ENCODE measurements at places on chromosomes 7 and 10.

DNA sequence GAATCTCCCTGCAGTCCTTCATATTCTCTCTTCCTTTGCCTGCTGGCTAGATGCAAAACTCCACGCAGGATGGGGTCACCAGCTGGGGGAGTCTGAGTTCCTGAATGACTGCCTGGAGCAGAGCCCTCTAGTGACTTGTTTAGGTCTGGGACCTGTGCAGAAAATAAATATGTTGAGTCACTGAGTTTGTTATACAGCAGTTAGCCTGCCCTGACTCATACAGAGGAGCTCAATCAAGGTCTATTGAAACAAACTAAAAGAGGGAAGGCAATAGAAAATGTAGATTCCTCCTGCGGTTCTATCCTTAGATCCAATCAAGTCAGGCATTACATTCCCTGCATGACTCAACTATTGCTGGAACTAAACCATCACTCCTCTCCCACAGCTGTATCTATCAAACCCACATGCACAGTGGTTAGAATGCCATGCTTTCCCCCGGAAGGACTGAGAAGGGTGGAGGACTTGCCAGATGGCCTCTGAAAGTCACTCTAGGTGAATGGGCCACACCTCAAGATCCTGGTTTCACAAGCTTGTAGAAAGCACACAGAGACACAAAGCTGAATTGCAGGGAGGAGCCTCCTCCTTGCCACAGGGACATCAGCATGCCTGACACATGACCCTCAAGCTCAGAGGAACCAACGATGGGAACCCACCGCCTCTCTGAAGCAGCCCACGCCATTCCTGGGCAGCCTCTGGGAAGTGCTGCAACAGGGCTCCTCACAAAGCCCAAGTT lies 73.9 kb downstream of the SH3PXD2A start:
- DNase-seq, result no peak

- DNase-seq, result no peak
Observed at GRCh38 chr7:26388256-26388655, 96.6 kb downstream of the SNX10 start.

DNA sequence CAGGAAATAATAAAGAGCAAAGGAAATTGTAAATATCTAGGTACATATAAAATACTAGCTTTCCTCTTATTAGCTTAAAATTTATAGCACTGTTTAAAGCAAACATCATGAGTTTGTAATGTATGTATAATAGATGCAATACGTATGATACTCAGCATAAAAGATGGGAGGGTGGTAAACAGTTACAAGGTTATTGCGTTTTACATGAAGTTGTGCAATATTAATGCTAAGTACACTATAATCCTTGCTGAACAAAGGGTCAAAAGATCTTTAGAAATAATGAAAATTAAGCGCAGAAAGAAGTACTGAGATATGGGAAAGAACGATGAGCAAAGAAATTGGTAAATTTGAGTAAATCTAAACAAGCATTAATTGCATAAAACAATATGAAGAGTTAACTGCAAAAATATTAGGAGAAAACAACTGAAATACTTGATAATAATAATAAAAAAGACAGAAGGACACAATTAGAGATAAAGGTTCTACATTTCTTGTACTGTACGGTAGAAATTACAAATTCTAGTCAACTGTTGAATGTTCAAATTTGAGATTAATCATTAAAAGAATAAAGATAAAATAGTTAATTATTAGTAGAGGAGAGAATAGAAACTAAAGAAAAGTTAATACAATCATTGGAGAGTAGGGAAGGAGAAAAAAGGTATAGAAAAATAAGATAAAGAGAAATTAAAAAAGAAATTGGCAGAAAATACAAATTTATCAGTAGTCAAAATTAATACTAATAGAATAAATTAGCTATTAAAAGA lies 17.9 kb downstream of the C10orf67 start:
- DNase-seq, result no peak

GRCh38 chr7:150742286-150742968 lies 5.2 kb downstream of the GIMAP5 start:
- DNase-seq, result no peak

GRCh38 chr10:68231817-68232251 lies at the start of gene ATOH7:
Gene ATOH7 (minus strand): TSS chr10:68232113. CDS start chr10:68231677, 436 bp downstream.
- no peak for DNase-seq

DNA sequence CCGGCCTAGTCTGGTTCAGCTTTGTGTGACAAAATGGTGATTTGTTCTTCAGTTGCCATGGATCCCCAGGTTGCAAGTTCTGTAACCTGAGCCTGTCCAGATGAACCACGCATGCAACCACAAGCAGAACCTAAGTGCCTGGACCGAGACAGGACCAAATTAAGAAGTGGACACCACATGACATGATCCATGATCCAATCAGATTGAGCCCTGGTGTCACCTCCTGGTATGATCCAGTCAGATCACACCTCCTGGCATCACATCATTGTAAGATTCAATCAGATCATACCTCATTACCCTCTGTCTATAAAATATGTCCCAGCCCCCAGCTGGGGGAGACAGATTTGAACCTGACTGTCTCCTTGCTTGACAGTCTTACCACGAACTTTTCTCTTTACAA lies 70.0 kb downstream of the MALSU1 start:
- DNase-seq, result no peak

DNA sequence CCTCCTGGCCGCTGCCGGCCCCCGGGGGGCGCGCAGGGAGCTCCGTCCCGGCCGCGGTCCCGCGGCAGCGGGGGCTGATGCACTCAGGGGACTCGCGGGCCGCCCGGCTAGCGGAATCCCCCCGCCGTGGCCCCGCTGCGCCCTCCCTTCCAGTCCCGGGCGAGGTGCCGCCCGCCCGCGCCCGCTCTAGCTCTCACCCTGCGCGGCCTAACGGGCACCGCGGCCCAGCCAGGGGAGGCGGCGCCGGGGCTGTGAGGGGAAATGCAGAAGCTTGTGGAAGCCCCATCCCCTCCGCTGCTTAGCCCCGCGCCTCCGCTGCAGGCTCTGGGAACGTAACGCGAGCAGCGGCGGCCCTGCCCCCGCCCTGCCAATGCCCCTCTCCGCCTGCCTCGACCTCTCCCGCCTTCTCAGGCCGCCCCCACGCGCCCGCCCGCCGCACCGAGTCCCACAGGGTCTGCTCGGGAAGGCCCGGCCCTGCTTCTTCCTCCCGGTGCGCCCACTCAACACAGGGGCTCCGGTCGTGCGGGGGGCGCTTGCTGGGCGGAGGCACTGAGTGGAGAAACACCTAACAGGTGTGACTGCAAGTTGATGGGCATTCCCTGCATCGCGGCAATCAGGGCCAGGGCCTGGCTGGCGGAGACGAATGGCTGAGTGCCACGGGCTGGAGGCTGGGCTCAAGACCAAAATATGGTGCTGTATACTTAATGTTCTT lies 384 bp upstream of the TMEM229A start:
- DNase-seq, result no peak

- no peak for DNase-seq
Observed at GRCh38 chr10:18710201-18710653, 51.0 kb downstream of the ARL5B start.

GRCh38 chr7:116809636-116810266 lies 52.6 kb upstream of the CAPZA2 start:
- no peak for DNase-seq
